Central memory CD4-positive, alpha-beta T cell (primary cell): ENCODE measurements at places on chromosomes 16 and 17.

DNA sequence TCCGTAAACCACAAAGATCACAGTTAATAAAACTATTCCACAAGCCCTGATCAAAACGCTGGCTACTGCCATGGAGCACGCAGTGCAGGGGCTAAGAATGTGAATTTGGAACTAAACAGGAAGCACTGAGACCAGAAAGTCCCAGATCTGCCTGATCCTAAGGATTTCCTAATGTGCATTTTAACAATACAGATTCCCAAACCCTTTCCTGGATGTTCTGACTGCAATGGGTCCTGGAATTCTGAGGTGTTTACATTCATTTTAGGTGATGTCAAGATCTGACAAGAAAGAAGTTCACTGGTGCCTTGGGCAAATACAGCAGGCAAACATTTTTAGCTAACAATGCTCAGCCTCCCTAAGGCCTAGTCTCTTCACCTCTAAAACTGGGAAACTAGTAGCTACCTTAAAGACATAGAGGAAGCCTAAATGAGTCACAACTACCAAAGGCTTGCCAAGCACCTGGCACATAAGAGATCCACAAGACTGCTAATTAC is 10.3 kb downstream of the NSMCE1 start:
- DNase-seq: no peak

GRCh38 chr17:64950871-64951270 is 31.6 kb upstream of the LRRC37A3 start:
- no peak for DNase-seq

DNA sequence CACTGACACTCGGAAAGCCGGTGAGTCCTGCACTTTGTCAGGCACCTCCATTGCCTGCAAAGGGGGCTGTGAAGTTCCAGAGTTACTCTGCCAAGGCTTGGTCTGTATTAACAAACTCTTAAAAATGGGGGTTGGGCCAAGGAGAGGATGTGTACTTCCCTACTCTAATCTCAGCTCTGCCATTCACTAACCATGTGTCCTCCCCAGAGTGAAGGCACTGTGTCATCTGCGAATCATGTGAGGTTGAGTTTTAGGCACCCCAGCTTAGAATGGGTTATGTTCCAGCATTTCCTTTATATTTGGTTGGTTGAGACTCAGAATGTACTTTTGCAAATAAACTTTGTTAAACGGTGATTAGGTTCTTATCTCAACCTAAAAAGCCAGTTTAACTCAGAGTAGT is 24.9 kb downstream of the ERCC4 start:
- no peak for DNase-seq

DNA sequence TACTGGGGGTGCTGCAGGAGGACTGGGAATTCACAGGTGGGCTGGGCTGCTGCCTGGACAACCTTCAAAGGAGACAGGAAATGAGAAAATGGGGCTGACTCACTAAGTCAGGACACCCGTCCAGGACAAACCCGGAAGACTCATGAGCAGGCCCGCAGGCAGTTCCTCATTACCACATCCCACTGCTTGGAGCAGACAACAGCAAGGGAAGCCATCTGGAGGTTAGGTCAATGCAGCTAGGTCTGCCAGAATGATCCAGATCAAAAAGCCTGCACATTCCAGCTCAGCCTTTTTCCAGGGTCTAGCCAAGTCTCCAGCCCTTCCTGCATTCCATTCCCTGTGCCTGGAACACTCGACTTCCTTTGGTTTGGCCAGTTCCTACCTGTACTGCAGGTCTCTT is 536.5 kb upstream of the CDH11 start:
- no peak for DNase-seq

GRCh38 chr16:84334058-84334457 is 34.3 kb upstream of the ATP2C2 start:
- no peak for DNase-seq
